Ecto neural progenitor cell (in vitro differentiated cells): ENCODE measurements at places on chromosomes 12 and 14.
A peak's percentile ranks its signal among the peaks of the same experiment; 100 is the strongest.

DNA sequence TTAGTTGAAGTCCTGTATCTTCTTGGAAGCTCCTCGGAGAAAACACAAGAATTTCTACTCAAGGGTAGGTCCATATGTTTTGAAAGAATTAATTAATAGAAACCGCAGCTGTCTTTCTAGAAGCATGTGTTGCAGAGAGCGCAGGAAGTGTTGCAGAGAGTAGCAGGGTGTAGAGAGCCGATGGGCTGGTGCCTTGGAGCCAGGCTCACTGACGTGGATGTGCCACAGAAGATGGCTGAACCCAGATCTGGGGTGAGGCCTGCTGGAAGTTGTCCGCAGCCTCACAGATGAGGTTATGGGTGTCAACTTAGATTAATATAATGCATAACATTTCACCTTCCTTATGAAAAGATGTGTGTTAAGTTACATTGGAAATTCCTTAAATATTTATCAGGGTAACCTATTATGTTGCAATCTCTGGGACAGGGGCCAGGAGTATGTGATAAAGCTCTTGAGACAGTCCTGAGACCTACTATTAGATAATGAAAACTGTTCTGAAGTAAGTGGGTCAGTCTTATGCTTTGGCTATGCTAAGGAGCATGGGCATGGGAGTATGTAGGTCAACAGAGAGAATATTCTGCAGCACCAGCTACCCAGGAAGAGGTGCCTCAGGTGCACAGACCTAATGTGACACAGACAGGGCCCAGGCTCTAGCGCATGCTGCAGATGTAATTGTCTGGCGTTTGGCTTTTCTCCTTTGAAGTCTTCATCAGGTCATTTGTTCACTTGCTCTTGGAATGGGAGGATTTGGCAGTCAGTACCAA, 973.3 kb downstream of the BCL11B start:
- no peak for DNase-seq

- no peak for DNase-seq
Observed at GRCh38 chr12:116609319-116610114, 50.3 kb downstream of the MAP1LC3B2 start.

DNA sequence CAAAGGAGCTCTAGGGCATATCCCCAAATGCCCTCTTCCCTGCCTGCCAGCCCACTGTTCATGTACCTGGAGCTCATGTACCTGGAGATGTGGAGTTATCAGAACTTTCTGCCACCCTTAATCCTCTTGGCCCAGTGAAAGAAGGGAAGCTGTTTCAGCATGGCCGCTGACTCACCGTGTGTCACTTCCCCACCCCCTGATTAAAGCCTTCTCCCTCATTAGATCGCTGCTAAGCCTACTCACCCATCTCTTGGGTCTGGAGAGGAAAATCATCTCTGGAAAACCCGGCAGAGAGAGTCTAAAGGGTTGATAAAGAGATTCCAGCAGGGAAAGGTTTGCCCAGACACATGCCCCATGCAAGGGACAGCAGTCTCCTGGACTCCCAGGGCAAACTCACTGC, 4.5 kb upstream of the LTBP2 start:
- DNase-seq = no peak

DNA sequence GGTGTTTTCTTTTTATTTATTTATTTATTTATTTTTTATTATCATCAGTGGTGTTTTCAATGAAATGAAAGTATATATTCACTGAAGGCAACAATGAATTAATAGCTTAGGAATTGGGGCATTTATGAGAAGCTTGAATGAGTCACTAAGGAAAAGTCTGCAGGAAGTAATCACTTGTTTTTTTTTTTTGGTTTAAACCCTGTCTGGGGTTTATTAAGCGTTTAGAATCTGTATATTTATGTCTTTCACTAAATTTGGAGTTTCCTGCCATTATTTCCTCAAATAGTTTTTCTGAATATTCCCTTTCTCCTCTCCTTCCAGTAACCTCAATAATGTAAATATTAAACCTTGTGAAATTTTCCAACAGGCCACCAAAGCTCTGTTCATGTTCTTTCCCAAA, 85.5 kb downstream of the TESC start:
- no peak for DNase-seq

GRCh38 chr12:131856366-131857097, 28.3 kb downstream of the MMP17 start:
- DNase-seq = no peak

- no peak for DNase-seq
Observed at GRCh38 chr14:45091710-45092109, 7.8 kb downstream of the PRPF39 start.

DNA sequence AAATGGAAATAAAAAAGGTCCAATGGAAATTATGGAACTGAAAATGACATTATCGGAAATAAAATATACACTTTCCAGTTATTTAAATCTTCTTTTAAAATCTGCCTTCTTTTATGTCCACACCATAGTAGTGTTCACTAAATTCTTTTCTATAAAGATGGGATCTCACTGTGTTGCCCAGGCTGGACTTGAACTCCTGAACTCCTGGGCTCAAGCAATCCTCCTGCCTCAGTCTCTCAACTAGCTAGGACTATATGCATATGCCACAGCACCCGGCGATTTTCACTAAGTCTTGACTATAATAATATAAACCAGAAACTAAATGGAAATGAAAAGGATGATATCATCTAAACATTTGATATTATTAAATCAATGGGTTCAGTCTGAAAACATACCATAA, 188.4 kb downstream of the MED13L start:
- no peak for DNase-seq

GRCh38 chr12:1800401-1801302, 19.7 kb upstream of the LRTM2 start:
- peak; percentile 78 for DNase-seq

- DNase-seq = no peak
Observed at GRCh38 chr14:66389481-66389880, 96.7 kb upstream of the CCDC196 start.

GRCh38 chr12:78081590-78082314, 251.1 kb downstream of the NAV3 start:
- DNase-seq = no peak

GRCh38 chr12:6375269-6376078, at the start of gene SCNN1A:
SCNN1A (minus strand) TSS chr12:6375563; CDS start chr12:6374783, 780 bp downstream.
- DNase-seq = peak; percentile 74
